ENCODE measurements at places on chromosomes 11 and 22.

DNA sequence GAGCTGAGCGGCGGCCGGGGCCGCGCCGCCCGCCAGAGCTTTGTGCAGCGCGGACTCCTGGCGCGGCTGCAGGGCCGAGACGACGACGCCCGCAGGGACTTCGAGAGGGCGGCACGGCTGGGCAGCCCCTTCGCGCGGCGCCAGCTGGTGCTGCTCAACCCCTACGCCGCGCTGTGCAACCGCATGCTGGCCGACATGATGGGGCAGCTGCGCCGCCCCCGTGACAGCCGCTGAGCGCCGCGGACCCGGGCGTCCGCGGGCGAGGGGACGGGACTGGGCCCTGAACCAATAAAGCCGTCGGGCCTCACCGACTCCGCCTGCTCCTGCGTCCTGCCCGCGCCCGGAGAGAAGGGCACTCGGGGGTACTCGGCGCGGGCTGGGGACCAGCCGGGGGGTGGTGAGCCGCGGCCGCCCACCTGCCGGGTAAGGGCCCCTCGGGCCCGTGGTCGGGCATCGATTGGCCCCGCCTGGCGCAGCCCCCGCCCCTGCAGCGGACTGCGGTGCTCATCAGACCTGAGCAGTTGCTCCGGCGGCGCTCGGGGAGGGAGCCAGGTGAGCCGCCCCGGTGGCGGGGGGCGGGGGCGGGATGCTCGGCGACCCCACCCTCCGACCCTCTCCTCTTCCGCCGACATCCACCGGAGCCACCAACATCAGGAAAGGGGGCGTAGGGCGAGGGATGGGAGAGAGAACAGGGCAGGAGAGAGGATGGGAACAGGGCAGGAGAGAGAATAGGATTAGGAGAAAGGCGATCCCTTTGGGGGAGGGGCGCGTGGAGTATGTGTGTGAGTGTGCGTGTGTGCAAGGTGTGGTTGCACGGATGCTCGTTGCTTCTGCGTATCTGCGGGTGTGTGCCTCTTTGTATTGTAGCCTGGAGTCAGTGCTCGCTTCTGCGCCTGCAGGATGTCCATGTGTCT is at the start of gene TMEM25:
Gene TMEM25 (plus strand): TSS at position 510 of the 914 bp plus-strand sequence. CDS start 610 bp downstream, outside the sequence.
- peak; percentile 82 for ATAC-seq

DNA sequence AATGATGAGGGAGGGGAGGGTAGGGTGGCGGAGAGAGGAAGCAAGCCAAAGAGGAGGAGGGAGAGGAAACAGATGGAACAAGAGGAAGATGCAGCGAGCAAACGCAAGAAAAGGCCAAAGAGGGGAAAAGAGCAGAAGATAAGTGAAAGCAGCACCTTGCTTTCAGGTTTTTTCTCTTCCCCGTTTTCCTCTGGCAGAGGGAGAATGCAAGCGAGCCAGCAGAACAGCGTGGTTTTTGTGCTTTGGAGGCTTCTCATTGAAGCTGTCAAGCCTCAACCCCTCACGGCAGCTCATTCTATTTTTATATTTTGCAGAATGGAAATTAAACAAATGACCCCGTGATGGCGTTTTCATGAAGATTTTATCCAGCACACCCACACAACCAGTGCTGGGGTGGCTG is 67.1 kb upstream of the GRAMD1B start:
- no peak for ATAC-seq

DNA sequence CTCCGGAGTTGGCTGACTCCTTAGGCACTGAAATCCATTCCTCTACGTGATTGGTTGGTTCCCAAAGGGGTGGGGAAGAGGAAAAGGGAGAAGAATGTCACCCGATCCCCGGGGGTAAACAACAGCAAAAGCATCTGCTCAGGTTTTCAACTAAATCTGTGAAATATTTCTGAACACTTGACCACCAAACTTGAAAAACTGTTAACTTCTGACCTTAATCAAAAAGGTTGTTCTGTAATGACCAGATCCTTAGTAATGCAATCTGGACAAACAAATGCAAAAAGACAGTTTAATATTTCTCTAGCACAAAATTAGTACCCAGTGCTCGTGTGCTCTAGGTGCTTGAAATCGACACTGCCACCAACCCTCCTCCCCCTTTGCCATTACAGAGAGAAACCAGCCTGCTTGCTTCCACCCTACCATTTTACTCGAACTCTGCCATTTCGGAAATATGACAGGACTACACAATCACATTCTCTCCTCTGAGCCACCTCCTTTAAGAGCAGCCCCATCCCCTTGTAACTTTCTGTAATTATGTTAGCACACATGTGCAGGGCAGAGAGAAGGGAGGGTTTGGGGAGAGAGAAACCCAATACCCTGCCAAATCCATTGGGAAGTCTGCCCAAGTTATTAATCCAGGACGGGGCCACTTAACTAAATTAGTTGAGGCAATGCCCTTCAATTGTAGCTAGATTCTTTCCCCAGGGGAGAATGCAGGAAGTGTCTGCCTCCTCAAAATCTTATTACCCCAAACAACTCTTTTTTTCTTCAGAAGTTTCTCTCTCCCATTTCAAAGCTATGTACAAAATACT is 113.8 kb downstream of the RBFOX2 start:
- peak; percentile 93 for ATAC-seq

DNA sequence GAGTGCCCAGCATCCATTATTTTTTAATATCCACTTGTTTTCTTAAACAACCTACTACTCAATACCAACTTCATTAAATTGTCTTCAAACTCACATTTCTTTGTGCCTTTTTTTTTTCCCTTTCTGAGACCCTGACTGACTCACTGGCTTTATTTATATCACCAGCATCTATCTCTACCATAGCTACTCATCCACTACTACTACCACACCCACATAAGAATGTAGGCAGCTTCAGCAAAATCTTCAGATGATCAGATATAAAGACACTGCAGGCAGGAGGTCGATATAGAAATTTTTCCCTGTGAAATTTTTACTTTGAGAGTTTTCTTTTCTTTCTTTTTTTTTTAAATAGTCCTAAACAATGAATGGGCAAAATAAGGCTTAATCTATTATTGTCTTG is 2.2 kb downstream of the OR56B1 start:
- ATAC-seq, result no peak

GRCh38 chr22:23053912-23054530 is 16.3 kb upstream of the GNAZ start:
- ATAC-seq, result no peak

DNA sequence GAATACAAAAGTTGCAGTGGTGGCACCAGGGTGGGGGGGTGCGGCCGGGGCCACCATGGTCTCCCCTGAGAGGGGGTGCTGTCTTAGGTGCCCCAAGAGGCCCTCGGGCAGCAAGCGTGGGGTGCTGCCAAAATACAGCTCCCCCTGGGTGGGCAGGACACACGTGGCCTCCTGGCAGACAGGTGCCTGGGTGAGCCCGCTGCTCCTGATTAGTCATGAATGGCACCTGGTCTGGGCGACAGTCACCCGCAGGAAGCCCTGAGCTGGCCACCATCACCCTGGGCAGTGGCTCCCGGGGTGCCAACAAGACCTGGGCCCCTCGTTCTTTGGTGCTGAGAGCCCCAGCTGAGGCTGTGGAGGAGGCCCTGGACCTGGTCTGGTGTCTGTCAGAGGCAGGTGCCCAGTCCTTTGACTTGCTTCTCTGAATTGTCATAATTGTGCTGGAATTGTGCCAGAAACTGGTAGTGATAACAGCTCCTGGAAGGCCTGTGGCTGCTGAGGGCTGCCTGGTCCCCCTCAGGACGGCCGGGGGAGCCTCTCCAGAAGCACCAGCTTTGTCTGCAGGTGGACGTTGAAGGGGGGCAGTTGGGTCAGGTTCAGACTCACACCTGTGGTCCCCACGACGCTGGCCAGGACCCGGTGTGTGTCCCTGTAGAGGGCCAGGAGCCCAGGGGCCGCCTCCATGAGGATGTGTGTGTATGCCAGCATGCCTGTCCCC is 14.8 kb downstream of the ALG12 start:
- no peak for ATAC-seq

- ATAC-seq, result no peak
These were observed 2.8 kb downstream of the PISD start for GRCh38 chr22:31659246-31659645.

GRCh38 chr11:62390722-62391121 is 28.1 kb upstream of the SCGB1A1 start:
- no peak for ATAC-seq

DNA sequence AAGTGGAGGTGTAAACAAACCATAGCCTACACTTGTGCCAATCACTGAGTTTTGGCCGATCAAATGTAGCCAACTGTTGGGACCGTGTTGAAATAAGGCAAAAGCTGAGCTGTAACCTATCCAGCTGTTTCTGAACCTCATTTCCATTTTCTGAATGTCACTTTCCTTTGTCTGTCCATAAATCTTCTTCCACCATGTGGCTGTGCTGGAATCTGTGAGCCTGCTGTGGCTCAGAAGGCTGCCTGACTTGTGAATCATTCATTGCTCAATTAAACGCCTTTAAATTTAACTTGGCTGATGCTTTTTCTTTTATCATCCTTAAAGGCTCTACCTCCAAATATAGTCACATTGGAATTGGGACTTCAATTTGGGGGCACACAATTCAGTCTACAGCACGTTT is 203.1 kb upstream of the MPPED2 start:
- ATAC-seq, result no peak

DNA sequence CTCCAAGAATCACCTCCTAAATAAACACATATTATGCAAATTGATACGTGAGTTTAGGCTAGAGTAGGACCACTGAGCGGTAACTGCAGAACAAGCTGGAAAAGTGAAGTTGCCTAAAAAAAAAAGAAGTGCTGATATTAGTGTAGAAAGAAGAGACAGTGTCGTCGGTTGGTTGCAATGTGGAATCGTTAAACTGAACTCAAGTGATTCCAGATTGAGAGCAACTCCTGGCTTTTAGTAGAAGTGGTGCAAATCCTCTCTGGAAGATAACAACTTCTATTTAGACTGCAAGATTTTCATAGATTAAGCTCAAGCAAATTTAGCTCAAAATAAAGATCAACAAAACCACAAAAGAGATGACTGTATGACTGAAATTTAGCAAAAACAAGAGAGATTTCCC is 97.0 kb upstream of the PGR start:
- no peak for ATAC-seq

DNA sequence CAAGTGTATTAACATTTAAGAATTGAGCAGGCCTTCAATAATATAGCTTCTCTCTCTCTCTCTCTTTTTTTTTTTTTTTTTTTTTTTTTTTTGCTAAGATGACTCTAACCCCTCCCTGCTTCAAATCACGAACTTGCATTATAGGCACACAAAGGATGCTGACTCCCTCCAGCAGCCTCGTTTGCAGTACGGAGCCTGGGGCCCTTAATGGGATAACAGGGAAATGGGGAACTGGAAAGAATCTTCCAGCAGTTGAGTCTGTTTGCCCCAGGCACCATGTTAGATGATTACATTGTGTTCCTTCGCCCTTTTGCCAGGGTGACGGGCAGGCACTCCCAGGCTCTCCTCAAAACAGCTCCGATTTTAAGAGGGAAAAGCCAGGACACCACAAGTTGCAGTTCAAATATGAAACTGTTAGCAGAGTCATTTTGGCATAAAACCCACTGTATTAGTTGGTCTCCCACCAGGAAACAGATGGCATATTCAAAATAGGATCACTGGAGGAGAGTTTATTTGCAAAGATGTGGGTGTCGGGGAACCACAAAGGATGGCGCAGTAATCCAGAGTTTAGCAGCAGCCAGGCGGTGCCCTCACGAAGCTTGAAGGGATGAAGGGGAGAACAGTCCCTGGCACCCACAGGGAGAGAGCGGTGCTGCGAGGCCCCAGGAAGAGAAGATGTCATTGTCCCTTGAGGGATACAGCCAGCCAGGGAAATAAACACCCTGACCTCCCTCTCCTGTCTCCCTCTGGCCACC is 26.5 kb upstream of the TREH start:
- no peak for ATAC-seq

- no peak for ATAC-seq
These were observed 29.6 kb upstream of the DNAJB13 start for GRCh38 chr11:73921180-73921579.

DNA sequence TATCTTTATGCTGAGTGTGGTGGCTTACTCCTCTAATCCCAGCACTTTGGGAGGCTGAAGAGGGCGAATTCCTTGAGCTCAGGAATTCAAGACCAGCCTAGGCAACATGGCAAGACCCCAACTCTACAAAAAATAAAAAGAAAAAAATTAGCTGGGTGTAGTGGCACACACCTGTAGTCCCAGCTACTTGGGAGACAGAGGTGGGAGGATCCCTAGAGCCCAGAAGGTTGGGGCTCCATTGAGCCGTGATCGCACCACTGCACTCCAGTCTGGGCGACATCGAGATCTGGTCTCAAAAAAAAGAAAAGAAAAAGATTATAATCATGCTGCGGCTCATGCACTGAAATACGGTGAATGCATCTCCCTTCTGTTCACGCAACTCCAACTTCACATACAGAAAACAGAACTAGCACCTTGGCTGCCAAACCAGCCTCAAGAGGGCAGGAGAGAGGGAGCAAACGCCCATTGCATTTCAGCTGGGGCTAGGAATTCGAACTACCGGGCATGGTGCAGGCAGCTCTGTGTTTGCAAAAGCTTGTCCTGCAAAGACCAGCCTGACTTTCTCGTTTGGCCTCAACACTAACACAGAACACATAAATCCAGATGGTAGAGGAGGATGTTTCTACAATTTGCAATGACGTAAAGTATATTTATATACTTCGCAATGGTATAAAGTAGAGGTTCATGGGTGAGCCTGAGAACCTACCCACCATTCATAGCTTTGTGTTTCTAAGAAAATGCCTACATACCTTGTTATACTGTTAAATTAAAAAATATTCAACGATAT is 6.3 kb upstream of the SYNGR1 start:
- peak; percentile 66 for ATAC-seq

DNA sequence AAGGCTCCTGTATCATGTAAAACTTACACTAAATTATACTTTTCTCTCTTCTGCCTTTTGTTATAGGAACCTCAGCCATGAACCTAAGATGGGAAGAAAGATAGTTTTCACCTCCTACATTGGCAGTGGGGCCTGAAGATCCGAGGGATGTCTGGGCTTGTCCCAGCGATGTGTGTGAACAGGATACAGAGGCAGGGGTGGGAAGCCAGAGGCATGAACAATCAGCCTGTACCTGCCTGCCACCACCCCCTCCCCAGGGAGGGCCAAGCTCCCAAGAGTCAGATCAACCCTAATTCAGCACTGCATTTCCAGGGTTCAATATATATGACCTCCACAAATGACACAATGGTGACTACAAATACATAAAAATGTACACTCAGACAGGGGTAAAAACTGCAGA is 9.4 kb downstream of the KIAA0930 start:
- no peak for ATAC-seq

DNA sequence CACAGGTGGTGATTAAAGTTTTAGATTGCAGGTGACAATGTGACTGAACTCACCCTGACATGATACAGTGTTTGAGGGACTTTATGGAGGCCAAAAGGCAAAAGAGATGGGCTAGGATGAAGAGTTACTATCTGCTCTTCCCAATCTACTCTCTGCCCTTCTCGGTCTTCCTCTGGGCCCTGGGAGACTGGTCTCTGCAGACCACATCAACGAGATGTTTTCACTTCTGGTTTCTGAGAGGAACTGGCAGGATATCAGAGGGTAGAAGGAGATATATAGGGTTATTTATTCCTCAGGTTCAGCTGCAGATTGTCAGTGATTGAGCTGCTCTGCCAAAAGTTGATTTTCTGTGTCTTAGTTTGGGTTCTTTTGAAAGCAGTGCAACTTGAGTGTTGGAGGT is 32.4 kb upstream of the CD44 start:
- no peak for ATAC-seq

- ATAC-seq, result no peak
These were observed 5.4 kb downstream of the SCGB1C1 start for GRCh38 chr11:198236-198806.

GRCh38 chr22:22011964-22012363 is 29.4 kb upstream of the TOP3B start:
- no peak for ATAC-seq

GRCh38 chr11:11818529-11819121 is 23.1 kb upstream of the USP47 start:
- no peak for ATAC-seq

GRCh38 chr11:61065955-61066638 is 36.2 kb upstream of the CD5 start:
- no peak for ATAC-seq
